ENCODE measurements at places on chromosomes 4 and X.

GRCh38 chr4:104860238-104861123 lies 286.2 kb upstream of the TET2 start:
- no peak for DNase-seq

DNA sequence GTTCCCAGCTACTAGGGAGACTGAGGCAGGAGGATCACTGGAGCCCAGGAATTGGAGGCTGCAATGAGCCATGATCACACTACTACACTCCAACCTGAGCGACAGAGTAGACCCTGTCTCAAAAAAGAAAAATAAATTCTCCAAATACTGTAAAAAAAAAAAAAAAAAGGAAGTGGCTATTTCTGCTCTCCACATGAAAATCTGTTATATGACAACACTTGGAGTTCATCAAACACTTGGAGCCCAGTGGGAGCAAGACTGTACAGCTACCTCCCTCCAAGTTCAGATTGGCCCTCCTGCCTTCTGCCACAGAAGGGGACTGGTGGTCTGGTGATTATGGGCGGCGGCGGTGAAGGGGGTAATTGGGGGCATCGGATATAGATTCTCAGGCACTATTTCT lies 9.0 kb upstream of the CLDN34 start:
- DNase-seq = no peak

- no peak for DNase-seq
Measured at GRCh38 chrX:110145854-110146253, 142.9 kb downstream of the TMEM164 start.

GRCh38 chr4:6372649-6373525 lies 99.5 kb downstream of the PPP2R2C start:
- no peak for DNase-seq

- no peak for DNase-seq
Measured at GRCh38 chr4:165458471-165458870, 79.7 kb downstream of the CPE start.

DNA sequence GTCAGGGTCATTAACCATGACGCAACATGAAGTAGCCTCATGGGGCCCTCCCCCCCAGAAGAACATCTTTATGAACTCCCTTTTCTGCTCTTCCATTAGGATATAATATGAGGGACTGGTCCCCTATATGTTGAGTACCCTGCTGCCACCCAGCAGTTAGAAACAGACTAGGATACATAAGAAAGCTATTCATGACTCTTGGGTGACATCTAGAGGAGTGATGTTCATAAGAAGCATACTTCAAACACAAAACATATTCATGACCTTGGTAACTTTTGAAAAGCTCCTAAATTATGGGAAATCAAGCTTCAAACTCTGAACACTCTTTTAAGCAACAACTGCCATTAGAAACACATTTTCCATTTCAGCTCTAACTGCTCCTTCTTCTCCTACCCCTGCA lies 155.2 kb upstream of the SPIN4 start:
- no peak for DNase-seq

DNA sequence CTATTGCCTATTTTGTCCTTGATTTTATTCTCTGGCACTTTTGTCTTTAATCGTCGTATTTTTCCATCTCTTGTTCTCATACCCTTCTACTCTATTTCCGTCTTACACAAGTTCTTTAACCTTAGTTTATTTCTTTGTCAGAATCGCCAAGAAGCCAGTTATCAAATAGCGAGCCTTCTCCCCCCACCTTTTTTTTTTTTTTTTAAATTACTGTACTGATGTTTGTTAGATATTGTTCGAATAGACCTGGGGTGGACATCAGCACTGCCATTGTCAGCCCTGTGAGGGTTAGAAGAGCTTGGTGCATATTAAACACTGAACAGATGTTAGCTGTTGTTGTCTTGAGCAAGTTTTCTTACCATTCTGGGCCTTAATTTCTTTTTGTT lies 1.2 kb downstream of the SPCS3 start:
- DNase-seq = no peak

All from vagina (tissue), 2 donors.